ENCODE measurements at places on chromosomes 6 and 20. TPM values are rescaled to one million over a fixed set of nuclear protein-coding genes. Genes with fewer than 3 reads are reported as not detected.

GRCh38 chr20:64219202-64219601 is 36.3 kb upstream of the PCMTD2 start:
- no peak for DNase-seq

DNA sequence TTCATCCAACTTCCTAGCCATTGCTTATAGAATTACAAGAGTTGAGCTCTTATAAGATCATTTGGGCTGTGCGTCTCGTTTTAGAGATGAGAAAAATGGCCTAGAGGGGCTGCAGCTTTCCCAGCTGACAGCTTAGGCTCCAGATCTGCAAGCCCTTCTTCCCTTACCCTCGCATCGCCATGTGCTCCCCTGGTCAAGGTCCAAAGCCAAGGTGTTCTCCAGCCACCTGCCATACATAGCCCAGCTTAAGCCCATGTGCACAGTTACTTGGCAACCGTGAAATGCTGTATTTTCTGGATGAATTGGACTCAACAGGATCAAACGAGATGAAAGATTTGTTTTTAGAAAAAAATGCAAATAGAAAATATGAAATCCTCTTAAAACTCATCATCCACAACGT is 7.9 kb downstream of the MAP3K4 start:
- DNase-seq: no peak

- DNase-seq: no peak
These were observed 235.3 kb downstream of the TAF4 start for GRCh38 chr20:61830241-61830930.

- no peak for DNase-seq
These were observed 5.9 kb downstream of the TBX18 start for GRCh38 chr6:84758486-84758885.

Gene SLC22A2
- total RNA-seq: not detected

DNA sequence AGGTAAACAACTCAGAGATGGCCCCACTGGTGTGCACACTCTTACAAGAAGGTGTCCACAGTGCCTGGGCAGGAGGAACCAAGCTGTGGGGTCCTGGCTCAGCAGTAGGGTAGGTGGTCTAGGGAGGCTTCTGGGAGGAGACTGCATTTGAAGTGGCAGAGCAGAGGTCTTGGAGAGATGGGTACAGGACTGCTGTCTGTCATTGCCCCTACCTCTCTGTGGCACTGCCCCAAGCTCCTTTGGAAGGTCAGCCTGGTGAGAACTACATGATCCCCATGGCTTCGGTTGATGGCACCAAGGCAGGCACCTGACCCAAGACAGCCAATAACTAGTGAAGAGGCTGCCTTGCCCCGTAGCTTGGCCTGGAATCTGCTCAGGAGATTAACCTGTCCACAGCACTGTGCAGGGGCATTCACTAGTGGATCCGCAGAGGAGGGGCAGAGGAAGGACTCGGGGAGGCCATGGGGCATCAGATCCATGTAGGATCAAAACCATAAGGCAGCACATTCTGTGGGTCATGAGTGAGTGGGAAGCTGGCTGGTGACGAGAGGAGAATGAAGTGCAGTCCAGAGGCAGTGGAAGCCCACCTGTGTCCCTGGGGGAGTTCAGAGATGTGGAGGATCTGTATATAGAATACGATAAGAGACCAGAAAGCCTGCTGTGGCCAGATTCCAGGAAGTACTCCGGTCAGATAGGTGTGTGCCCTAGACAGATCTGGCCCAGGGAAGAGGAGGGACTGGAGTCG is 162.0 kb downstream of the GRM4 start:
- no peak for DNase-seq

DNA sequence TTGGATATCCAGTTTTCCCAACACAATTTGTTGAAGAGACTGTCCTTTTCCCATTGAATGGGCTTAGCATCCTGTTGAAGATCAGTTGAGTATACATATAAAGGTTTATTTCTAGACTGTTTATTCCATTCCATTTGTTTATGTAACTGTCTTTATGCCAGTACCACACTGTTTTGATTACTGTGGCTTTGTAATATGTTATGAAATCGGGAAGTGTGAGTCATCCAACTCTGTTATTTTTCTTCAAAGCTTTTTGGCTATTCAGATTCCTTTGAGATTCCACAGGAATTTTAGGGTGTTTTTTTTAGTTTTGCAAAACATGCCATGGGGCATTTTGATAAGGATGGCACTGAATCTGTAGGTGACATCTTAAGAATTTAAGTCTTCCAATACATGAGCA is 188.3 kb downstream of the BMP7 start:
- no peak for DNase-seq

DNA sequence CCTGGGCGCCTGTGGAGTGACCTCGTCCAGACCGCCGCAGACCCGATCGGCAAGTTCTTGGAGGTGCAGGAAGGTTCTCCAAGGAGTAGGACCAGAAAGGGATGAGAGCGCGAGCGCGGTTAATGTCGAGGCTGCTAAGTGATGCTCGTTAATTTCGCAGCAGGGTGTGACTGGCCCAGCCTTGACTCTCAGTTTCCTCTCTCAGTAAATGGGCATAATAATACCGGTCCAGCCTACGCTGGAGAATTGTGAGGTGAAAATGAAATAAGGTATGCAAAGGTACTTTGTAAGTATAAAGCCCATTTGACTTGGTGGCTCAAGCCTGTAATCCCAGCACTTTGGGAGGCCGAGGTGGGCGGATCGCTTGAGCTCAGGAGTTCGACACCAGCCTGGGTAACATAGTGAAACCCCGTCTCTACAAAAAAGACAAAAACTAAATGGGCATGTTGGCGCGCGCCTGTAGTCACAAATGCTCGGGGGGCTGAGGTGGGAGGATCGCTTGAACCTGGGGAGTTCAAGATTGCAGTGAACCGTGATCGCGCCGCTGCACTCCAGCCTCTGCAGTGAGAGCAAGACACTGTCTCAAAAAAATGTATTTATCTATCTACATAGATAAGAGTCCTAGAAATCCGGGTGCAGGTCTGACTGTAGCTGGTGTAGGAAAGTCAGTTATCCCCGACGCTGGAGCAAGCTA is 634 bp upstream of the BTBD9 start:
- no peak for DNase-seq

- no peak for DNase-seq
These were observed 573.0 kb downstream of the CD109 start for GRCh38 chr6:74268815-74269599.

Gene FHL5
- total RNA-seq: not detected

GRCh38 chr6:56388415-56388755 is 141.0 kb upstream of the COL21A1 start:
- DNase-seq: no peak

Data from OCI-LY7 (cell line).